ENCODE measurements at places on chromosomes 13 and 19.

DNA sequence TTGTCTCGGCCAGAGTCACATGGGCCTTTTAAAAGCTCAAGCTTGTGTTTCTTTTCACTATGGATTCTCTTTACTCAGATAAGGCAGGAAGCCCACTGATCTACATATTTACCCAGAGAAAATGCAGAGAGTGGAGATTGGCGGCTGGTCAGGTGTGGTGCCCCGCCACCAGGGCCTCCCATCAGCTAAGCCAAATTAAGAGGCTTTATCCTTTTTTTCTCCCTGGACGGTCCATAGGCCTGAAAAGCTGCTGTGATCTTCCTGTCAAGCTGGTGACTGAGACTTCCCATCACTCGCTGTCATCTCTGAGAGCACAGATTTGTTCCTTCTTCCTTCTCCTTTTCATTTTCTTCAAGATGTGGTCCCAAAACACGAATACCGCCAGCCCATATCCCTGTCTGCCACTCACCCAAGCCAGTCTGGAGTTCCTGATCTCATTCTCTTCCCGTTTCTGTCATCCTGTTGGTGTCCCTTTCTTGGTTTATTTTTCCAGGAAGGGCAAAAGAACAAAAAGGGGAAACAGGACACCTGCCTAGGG is 1.9 kb downstream of the SAFB start:
- no peak for DNase-seq

DNA sequence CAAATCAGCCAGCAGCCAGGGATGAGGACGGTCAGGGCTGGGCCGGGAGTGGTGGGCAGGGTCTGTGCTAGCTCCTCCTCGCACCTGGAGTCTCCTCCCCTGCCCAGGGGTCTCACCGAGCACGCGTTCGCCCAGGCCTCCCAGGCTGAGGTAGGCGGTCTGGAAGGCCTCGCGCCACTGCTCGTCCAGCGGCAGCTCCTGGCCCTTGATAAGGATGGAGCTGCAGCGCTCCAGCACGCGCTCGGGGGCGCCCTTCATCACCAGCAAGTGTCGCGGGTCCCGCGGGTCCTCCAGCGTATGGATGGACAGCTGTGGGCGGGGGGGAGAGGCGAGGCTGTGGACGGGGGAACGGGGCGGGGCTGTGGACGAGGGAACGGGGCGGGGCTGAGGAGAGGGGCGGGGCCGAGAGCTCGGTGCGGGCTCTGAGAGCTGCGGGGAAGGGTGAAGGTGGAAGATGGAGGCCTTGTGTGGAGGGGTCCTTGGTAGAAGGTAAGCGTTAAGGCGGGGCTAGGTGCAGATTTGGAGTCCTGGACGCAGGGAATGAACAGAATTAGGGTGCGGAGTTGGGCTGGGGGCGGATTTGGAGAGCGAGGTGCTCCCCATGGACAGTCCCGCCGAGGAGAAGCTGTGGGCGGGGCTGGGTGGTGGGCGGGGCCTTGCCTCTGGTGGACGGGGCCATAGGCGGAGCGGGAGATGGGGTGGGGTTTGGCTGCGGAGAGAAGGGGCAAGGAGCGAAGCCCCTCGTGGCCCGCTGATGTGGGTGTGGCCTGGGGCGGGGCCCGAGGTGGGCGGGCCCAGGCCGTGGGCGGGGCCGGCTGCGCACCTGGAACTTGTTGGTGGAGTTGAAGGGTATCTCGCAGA is 5.7 kb downstream of the ATP4A start:
- no peak for DNase-seq

DNA sequence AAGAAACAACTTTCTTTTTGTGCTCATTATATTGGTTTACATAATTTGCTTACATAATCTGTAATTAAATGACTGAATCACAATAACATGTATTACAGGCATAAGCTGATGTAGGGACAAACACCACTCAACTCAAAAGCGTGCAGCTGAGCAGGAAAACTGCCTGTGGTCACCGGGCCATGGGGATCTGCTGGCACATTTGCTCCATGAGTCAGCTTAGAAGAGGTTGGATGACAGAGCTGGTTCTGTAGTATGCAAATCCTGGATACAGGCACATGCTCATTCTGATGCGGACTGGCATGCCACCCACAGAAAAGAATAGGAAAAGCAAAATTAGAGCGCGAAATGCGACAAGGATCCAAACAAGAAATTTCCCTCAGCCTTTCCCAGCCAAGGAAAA is 128.6 kb downstream of the USP12 start:
- peak; percentile 53 for DNase-seq

GRCh38 chr19:12872255-12872654 is 9.0 kb downstream of the DNASE2 start:
- no peak for DNase-seq

DNA sequence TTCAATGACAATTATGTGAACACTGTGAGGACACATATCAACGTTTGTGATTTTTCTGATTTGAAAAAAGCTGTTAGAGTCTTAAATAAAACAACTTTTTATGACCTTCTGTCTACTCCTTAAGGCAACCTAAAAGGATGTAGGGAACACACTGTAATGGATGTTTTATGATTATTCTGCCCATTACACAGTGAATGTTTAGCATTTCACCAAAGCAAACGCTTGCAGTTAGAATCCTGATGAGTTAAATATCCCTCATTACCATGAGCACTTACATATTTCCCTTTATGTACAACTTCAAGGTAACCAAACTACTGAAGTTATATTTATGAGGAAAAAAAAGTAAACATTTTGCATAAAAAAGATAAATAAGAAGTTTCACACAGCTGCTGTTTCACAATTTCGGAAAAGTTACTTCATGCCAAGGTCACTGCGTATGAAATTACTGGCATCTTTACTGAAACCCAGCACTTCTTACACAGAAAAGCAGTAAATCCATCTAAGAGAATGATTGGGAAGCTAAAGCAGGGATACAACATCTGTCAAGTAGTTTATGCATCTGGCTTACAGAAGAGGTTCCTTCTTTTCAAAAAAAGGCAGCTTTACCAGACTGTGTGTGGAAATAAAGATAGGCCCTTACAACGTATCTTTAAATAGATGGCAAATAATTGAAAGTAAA is 733.7 kb upstream of the ATXN8OS start:
- no peak for DNase-seq

- no peak for DNase-seq
Measured at GRCh38 chr19:54203151-54203611, 2.5 kb downstream of the RPS9 start.

DNA sequence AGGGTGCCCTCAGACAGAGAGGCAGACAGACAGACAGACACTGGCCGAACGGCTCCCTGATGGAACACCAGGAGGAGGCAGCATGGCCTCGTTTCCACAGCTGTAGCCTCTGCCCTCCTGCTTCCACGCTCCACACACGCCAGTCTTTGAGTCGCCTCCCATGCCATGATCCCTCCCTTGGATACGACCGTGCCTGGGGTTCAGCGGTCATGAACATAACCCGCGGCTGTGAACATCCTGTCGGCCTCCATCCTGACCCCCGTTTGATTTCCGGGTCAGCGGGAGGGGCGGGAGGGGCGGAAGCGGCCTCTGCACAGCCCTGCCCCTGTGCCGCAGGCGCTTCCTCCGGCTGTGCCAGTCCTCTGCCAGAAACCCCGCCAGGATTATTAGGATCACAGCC is 23.4 kb downstream of the GP6 start:
- no peak for DNase-seq

- DNase-seq: no peak
Measured at GRCh38 chr19:6717036-6717435, 3.4 kb downstream of the C3 start.

DNA sequence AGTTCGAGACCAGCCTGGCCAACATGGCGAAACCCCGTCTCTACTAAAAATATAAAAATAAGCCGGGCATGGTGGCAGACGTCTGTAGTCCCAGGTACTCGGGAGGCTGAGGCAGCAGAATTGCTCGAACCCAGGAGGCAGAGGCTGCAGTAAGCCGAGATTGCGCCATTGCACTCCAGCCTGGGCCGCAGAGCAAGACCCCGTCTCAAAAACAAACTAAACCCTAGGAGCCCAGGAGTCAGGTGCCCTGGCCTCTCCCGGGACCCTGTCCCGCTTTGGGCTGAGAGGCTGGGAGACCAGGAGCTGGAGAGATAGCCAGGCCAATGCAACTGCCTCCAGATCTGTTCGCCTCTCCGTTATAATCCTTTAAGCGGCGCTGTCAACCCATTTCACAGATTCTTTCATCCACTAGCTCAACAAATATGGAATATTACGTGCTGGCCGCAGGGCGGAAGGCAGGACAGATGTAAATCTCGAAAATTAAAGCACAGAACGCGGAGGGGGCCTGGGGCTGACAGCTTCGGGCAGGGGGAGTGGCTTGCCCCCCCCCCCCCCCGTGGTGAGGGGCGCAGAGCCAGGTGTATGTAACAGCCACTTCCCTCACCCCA is 5.3 kb upstream of the MYBPC2 start:
- DNase-seq: no peak

- DNase-seq: no peak
Measured at GRCh38 chr13:113732176-113732960, 26.7 kb upstream of the TMEM255B start.

GRCh38 chr13:22944378-22944777 is 236.4 kb upstream of the SGCG start:
- no peak for DNase-seq

DNA sequence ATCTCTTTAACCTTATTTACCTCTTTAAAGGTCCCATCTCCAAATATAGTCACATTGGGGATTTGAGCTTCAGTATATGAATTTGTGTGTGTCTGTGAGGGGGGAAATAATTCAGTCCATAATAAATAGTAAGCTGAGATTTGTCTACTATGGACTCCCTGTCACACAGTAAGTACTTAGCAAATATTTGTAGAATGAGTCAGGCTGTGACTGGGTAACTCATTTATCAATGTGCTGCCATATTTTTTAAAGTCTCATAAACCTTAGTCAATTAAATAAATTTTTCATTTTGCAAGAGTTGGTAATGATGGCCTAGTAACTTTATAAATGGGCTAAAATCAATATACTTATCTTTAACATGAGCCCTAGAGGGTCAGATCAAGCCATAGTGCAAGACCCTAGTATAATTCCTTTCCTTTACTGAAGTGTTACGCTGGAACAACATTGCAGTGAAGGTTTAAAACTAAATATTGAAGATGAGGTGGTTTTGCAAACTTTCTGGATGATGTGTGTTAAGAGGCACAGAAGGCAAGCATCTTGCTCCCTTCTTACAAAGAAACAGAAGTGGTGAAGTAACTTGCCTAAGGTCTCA is 305.1 kb downstream of the KCNRG start:
- DNase-seq: no peak

DNA sequence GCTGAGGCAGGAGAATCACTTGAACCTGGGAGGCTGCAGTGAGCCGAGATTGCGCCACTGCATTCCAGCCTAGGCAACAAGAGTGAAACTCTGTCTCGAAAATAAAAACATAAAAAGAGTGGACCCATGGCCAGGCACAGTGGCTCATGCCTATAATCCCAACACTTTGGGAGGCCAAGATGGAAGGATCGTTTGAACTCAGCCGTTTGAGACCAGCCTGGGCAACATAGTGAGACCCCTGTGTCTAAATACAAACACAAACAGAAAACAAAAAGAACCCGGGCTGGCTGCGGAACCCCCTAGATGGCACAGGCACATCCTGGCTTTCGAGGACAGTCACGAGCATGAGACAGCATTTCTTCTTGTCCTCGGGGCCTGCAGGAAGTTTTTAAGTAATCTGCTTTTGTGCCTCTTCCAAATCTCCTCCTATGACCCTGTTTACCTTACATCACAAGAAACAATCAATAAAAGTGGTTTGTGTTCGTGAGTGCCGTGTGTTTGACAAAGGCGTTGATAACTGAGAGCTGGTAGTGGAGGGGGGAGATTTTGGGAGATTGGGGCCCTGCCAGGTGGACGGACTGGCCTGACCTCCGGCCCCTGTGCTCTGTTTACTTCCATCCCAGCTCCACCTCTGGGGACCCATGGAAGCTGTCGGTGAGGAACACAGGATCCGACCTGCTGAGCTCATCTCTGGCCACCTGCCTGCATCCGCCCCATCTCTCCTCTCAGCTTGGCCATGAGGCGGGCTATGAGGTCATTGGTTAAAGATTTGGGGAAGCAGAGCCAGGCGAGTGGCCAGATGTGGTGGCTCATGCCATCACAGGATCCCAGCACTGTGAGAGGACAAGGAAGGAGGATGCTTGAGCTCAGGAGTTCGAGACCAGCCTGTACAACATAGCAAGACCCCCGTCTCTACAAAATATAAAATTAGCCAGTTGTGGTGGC is 5.9 kb upstream of the GDF15 start:
- DNase-seq: no peak

- DNase-seq: no peak
Measured at GRCh38 chr19:45346449-45346848, 5.9 kb downstream of the KLC3 start.

DNA sequence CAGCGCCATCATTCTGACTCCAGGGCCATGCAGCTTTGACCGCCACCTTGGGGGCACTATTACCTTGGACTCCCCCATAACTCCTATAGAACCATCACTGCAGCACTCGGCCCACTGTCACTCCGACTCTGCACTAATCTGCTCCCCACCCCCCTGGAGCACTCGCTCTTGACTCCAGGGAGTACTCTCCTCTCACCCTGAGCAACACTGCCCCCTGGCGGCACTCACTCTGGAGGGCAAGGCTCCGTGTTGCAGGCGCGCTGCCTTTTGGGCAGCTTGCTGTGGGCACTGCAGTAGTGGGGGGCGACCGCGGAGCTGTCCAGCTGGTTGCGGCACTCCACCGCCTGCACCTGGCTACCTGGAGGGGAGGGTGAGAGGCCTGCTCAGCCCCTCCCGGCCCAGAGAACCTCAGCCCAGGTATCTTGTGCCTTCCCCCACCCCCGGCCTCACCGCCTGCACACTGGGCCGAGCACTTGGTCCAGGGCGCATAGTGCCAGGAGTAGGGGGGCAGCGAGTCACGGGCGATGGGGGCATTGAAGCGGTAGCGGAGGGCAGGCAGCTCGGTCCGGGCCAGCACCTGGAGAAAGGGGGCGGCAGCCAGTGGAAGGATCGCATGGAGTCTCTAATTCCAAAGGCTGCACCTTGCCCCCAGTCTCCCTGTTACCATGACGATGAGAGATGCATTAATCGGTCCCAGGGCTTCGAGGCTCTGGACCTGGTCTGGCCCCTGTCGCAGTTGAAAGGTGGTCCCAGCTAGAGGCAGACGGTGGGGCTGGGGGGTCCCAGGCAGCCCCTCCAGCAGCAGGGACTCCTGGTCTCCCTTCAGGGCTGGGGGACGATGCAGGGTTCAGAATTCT is 8.9 kb upstream of the MYO1F start:
- DNase-seq: no peak

- no peak for DNase-seq
Measured at GRCh38 chr13:70080012-70080411, 27.6 kb upstream of the ATXN8OS start.

GRCh38 chr13:93029536-93029935 is 197.1 kb upstream of the GPC6 start:
- no peak for DNase-seq

GRCh38 chr19:16441661-16442162 is 30.1 kb downstream of the EPS15L1 start:
- DNase-seq: no peak

- no peak for DNase-seq
Measured at GRCh38 chr19:33524024-33524664, 2.6 kb upstream of the PEPD start.

- no peak for DNase-seq
Measured at GRCh38 chr19:10554760-10555609, 10.8 kb downstream of the KRI1 start.

DNA sequence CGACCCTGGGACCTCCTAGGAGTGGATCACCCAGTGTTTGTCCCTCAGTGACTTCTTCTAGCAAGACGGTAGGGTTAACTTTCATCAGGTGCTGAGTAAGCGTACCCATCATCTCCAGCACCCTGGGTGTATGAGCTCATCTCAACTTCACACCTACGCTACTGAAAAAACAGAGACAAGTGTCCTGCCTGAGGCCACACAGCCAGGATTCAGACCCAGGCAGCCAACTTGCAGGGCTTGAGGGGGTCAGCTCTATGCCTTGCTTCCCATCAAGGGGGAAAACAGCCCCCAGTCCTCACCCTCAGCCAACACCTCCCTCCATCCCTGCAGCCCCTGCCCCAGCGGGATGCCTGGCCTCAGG is 4.6 kb downstream of the TLE2 start:
- no peak for DNase-seq
